ENCODE measurements at places on chromosomes 11 and 22. TPM values are rescaled to one million over a fixed set of nuclear protein-coding genes. Genes with fewer than 3 reads are reported as not detected.

The OR5B2 gene
- not detected for polyA plus RNA-seq

The C22orf31 gene
- polyA plus RNA-seq = 0.73 TPM

The TRIM6 gene
- 6.1 TPM for polyA plus RNA-seq

The LARGE2 gene
- polyA plus RNA-seq = 0.42 TPM

The XNDC1N gene
- polyA plus RNA-seq = 3.5 TPM

The TMPRSS13 gene
- 0.22 TPM for polyA plus RNA-seq

The TTC9C gene
- polyA plus RNA-seq = 30.5 TPM

The UBQLN3 gene
- not detected for polyA plus RNA-seq

Measured in ovary (tissue), 10 donors.